ENCODE measurements at places on chromosomes 13 and 19.

- DNase-seq: no peak
Observed at GRCh38 chr13:73107970-73108369, 49.2 kb downstream of the KLF5 start.

GRCh38 chr19:4649392-4650047, 10.2 kb downstream of the TNFAIP8L1 start:
- no peak for DNase-seq

GRCh38 chr19:54480051-54480450, 7.0 kb upstream of the CDC42EP5 start:
- no peak for DNase-seq

DNA sequence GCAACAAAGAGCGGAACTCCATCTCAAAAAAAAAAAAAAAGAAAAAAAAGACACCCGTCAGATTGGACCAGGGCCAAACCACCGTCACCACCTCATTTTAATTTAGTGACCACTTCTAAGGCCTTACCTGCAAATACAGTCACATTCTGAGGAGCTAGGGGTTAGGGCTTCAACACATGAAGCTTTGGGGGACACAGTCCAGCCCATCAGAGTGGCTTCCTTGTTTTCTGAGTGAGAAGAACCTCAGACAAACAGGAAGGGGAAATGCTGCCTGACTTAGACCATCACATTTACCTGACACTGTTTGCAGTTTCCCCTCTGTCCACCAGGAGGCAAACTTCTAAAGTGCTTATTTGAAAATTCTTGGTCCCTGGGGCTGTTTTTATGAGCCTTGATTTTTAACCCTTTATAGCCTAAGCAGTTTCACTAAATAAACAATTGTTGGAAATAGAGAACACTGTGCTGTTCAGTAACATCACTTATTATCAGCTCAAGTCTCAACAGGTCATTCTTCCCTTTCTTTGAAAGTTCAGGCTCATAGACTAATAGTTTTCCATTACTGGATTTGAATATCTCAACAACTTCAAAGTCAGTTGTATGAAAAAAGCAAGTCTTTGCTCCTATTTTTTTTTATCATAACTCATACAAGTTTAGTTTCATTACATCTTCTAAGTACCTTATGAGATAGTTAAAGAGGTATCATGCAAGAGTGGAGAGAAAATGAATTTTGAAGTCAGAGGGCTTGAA, 74.9 kb upstream of the WASF3 start:
- peak; percentile 69 for DNase-seq

DNA sequence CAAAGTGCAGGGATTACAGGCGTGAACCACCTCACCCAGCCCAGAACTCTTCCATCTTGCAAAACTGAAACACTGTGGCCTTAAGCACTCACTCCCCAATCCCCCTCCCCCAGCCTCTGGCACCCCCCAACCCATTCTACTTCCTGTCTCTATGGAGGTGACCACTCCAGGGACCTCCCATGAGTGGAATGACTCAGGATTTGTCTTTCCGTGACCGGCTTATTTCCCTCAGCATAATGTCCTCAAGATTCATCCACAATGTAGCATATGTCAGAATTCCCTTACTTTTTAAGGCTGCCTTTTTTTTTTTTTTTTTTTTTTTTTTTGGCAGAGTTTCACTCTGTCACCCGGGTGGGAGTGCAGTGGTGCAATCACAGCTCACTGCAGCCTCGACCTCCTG, 3.6 kb upstream of the F2RL3 start:
- DNase-seq: no peak

DNA sequence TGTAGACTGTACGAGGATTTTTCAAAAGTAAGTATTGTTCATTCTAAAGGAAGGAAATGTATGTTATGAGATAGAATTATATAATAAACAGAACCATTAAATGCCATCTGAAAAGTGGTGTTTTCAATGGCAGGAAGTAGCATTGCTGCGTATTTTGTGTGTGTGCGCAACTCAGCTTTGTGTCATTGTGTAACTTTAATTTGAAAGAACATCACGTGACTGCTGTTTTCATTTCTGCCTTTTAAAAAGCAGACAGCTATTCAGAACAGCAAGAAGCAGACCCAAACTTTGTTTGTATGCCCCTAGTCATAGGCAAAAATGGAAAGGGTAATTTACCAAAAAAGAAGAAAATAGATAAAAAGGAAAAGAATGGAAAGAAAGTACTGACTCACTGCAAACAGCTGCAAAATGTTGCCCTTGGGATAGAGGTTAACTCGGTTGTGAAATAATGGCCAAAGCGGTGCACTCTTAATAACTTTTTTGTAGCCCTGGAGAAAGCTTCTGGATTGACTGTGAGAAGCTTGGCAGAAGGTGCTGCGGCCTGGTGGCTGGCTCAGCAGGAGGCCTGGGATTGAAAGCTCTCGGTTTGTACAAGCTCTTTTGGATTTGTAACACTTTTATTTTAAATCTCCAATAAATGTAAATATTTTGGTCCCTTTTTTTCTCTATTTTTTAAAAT, 97.3 kb downstream of the GGACT start:
- no peak for DNase-seq

DNA sequence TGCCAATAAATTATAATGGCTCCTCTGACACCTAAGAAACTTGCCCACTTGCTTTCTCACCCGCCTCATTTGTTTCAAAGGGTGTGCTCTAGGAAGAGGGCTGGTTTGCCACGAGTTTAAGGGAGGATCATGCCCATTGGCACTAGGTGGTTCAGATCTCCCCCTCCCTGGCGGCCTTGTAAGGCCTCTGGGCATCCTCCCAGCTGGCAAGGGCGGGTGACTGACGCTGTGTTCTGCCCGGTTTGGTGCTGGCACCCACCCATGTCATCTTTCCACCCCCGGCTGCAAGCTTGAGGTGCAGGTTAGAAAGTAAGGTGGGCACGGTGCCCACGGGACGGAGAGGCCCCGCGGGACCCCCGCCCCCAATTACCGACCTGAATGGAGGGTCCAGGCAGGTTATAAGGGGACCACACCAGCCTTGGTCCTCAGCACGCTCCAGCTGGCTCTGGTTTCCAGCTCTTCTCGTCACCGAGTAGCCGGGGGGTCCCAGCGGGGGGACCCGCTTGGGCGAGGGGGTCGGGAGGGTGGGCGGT, 90.4 kb downstream of the PTPRS start:
- no peak for DNase-seq

DNA sequence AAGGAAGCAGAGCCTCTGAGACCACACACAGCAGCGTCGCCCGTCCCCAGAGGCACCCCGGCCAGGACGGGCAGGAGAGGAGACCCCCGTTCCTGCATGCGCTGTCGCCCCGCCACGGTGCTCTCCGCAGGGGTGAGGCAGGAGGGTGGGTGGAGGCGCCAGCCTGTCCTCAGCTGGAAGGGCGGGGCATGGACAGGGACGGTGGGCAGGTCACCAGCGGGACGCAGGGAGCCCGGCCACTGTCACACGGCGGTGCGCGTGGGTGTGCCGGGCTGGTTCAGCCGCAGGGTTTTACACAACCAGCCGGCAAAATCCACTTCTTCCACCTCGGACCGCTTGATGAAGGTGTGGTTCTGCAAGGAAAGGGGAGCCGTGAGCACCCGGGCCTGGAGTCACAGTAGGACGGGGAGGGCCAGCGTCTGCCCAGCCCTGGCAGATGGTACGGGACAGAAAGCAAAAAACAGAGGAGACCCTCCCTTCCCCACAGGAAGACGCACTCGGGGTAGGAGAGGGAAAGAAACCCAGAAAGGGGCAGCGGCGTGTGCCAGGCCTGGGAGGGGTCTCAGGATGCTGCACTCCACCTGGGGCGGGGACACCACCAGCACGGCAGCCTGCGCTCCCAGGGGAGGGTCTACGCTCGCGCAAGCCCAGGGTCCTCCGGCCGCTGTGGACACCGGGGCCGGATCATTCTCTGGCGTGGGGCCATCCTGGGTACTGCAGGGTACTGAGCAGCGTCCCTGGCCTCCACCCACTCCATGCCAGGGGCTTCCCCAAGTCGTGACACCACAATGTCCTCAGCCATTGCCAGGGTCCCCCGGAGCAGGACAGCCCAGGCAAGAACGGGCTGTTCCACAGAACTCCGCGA, 23.9 kb upstream of the ZBTB7A start:
- no peak for DNase-seq

DNA sequence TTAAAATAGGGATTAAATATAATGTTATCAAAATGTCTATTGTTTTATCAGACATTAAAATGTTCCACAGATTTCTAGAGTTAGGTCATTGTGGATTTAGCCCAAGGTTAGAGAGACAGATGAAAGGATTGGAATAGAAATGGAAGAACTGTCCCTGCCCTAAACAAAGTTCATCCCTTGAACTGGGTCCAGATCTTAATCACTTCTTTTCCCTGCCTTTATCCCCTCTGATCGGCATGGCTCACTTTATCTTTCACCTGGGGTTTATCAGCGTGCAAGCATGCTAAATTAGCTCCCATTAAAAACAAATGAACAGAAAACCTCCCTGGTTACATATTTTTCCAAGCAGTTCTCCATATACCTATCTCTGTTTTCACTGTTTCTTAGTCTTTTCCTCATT, 23.4 kb upstream of the ARGLU1 start:
- no peak for DNase-seq

All from activated CD4-positive, alpha-beta T cell treated with anti-CD3 and anti-CD28 coated beads, Interleukin-2, amount 50 U/mL, for 48 hours (primary cell).